ENCODE measurements at places on chromosomes 5 and 9. TPM values are rescaled to one million over a fixed set of nuclear protein-coding genes. Genes with fewer than 3 reads are reported as not detected.

The GDA gene
- not detected for total RNA-seq

The CATSPER3 gene
- total RNA-seq = 0.68 TPM

The SLC34A1 gene
- total RNA-seq = 2.1 TPM

DNA sequence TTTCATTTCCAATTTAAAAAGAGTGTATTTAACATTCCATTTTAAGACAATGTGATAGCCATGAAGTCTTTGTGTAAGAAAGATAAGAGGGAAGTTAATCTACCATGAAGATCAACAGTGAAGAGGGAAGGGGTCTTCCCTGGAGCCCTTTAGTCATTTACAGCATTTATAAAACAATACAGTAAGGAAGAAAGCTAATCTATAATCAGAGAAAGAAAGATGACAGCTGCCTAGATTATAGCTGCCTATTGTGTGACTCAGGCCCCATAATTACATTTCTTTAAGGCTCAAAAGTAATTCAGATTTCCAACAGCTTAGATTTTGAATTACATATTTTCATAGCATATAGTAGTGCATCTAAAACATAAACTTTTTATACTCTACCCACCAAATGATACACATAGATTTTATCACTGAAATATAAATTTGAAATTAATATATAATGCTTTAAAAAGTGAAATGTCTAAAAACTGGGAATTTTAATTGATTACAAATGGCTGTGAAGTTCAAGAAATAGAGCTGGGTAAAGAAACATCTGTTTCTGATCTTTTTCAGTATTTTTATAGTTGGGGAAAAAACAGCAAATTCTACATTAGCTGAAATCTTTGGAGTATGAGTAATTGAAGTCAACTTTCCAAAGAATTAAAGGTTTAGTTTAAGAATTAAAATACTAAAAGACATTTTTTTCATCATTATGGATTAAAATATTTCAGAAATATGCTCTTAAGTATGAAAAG lies 89.6 kb downstream of the RIC1 start:
- H3K27ac ChIP-seq = no peak overlapping the region
- no peak for DNase-seq
- H3K4me3 ChIP-seq = no peak overlapping the region
- H3K36me3 ChIP-seq = peaks cover 52% of the 10 kb centered on the region
- no peaks in the 10 kb centered on the region for H3K27me3 ChIP-seq

The DHX29 gene
- 16.7 TPM for total RNA-seq

DNA sequence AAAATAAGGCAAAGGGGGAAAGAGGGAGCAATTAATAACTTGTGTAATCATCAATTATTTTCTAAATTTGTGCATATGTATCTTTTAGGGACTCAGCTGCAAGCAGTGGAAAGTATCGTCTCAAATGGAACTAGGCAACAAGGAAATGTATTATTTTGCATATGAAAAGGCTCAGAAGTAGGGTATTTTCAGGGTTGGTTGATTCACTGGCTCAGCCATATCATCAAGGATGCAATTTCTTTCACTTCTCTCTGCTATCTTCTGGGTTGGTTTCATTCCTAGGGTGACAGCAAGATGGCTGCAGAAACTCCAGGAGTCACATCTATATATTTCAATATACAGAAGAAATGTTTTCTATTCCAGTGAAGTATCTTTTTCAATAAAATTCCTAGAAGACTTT lies 509.8 kb downstream of the DMAC1 start:
- H3K4me1 ChIP-seq = peaks cover 6% of the 10 kb centered on the region
- no peaks in the 10 kb centered on the region for H3K36me3 ChIP-seq
- H3K27ac ChIP-seq = no peak overlapping the region
- peaks cover 32% of the 10 kb centered on the region for H3K27me3 ChIP-seq
- no peak overlapping the region for H3K4me3 ChIP-seq

DNA sequence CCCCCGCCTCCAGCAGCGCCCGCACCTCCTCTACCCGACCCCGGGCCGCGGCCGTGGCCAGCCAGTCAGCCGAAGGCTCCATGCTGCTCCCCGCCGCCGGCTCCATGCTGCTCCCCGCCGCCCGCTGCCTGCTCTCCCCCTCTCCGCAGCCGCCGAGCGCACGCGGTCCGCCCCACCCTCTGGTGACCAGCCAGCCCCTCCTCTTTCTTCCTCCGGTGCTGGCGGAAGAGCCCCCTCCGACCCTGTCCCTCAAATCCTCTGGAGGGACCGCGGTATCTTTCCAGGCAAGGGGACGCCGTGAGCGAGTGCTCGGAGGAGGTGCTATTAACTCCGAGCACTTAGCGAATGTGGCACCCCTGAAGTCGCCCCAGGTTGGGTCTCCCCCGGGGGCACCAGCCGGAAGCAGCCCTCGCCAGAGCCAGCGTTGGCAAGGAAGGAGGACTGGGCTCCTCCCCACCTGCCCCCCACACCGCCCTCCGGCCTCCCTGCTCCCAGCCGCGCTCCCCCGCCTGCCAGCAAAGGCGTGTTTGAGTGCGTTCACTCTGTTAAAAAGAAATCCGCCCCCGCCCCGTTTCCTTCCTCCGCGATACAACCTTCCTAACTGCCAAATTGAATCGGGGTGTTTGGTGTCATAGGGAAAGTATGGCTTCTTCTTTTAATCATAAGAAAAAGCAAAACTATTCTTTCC lies 19.3 kb downstream of the CDKN2A start:
- no peak overlapping the region for H3K27ac ChIP-seq
- peaks cover 25% of the 10 kb centered on the region for H3K36me3 ChIP-seq
- peaks cover 85% of the 10 kb centered on the region for H3K27me3 ChIP-seq

GRCh38 chr9:37034305-37034937 lies 353 bp upstream of the PAX5 start:
- peaks cover 50% of the 10 kb centered on the region for H3K4me1 ChIP-seq
- H3K27ac ChIP-seq = no peak overlapping the region
- DNase-seq = no peak
- peaks cover 89% of the 10 kb centered on the region for H3K27me3 ChIP-seq

DNA sequence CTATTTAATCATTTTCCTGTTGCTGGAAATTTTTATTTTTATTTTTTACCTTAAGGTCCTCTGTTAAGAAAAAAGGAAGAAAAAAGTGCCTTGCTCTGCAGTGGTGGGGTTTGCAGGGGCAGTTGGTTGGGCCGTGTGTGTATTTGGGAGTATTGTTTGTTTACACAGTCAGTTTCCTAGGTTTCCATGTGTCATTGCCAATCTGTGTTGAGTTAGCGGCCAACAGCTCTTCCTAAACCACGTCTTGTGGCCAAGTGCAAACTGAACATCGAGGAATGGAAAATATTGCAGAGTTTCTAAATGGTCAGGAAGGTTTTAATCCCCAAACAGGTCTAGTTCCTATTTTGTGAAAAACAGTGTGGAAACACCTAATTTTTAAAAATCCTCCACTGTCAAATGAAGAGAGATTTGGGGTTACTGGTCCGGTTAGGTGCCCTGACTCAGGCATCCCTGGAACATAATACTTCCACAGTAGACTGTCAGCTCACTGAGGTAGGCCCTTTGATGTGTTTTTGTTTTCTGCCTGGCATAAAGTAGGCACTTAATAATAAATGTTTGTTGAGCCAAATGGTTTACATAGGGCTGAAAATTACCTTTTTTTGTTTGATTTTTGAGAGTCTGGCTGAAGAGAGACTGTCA lies 37.0 kb downstream of the MAMDC2 start:
- no peak overlapping the region for H3K4me3 ChIP-seq
- no peaks in the 10 kb centered on the region for H3K36me3 ChIP-seq
- no peaks in the 10 kb centered on the region for H3K4me1 ChIP-seq
- H3K27ac ChIP-seq = no peak overlapping the region
- DNase-seq = no peak

- H3K4me1 ChIP-seq = peaks cover 6% of the 10 kb centered on the region
- peaks cover 9% of the 10 kb centered on the region for H3K36me3 ChIP-seq
- peak within 1 kb of the TSS; percentile 48 for H3K4me3 ChIP-seq
- peaks cover 87% of the 10 kb centered on the region for H3K27me3 ChIP-seq
Observed at GRCh38 chr5:51383131-51384121, at the start of gene ISL1. TSS of gene ISL1 (plus strand) at chr5:51383448. CDS start at chr5:51383672, 224 bp downstream.

The PLAC8L1 gene
- 0.42 TPM for total RNA-seq

GRCh38 chr5:103510851-103511553 lies 51.6 kb downstream of the NUDT12 start:
- no peaks in the 10 kb centered on the region for H3K36me3 ChIP-seq
- no peaks in the 10 kb centered on the region for H3K4me1 ChIP-seq
- no peak for DNase-seq
- no peak overlapping the region for H3K27ac ChIP-seq
- H3K4me3 ChIP-seq = no peak overlapping the region

- peaks cover 27% of the 10 kb centered on the region for H3K36me3 ChIP-seq
- H3K4me1 ChIP-seq = peaks cover 21% of the 10 kb centered on the region
- no peak for DNase-seq
- peak overlapping the region; percentile 87 for H3K4me3 ChIP-seq
- H3K27ac ChIP-seq = peak overlapping the region; percentile 81
Observed at GRCh38 chr5:1522601-1523479, 920 bp downstream of the LPCAT1 start.

DNA sequence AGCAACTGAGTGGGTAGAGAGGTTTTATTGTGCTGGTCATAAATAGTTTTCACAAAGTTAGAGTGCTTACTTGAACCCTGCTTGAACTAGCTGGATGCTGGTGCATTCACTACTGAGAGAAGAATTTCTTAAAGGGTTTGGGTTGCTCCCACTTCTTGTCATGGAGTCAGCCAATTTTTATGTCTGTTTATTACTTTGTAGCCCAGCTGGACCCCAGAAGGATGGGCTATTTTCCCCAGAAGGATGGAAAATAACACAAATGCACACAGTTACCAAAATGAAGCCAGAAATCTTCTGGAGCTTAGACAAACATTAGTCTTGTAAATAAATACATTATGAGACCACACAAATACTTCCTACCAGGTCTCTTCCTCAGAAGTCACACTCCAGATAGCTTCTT lies 480.8 kb upstream of the TNC start:
- H3K4me1 ChIP-seq = no peaks in the 10 kb centered on the region
- no peak overlapping the region for H3K27ac ChIP-seq
- DNase-seq = no peak
- no peak overlapping the region for H3K4me3 ChIP-seq

The NUTM2G gene
- not detected for total RNA-seq

- no peak overlapping the region for H3K4me3 ChIP-seq
- DNase-seq = no peak
- H3K4me1 ChIP-seq = no peaks in the 10 kb centered on the region
- H3K27me3 ChIP-seq = no peaks in the 10 kb centered on the region
- no peaks in the 10 kb centered on the region for H3K36me3 ChIP-seq
Observed at GRCh38 chr5:121763665-121764064, 88.0 kb upstream of the FTMT start.

The SLC46A2 gene
- not detected for total RNA-seq

- no peak overlapping the region for H3K27ac ChIP-seq
- H3K27me3 ChIP-seq = peaks cover 26% of the 10 kb centered on the region
- H3K36me3 ChIP-seq = peaks cover 9% of the 10 kb centered on the region
- H3K4me1 ChIP-seq = peaks cover 7% of the 10 kb centered on the region
Observed at GRCh38 chr5:168527756-168528295, 1.3 kb upstream of the FBLL1 start.

- H3K27ac ChIP-seq = no peak overlapping the region
- H3K27me3 ChIP-seq = no peaks in the 10 kb centered on the region
- DNase-seq = no peak
- H3K36me3 ChIP-seq = no peaks in the 10 kb centered on the region
Observed at GRCh38 chr5:9034649-9035048, 511.2 kb downstream of the SEMA5A start.

The GRIA1 gene
- not detected for total RNA-seq

GRCh38 chr5:168612123-168612522 lies 33.0 kb upstream of the PANK3 start:
- H3K27me3 ChIP-seq = no peaks in the 10 kb centered on the region
- no peak overlapping the region for H3K27ac ChIP-seq
- H3K4me1 ChIP-seq = peaks cover 9% of the 10 kb centered on the region
- DNase-seq = no peak
- H3K36me3 ChIP-seq = no peaks in the 10 kb centered on the region

DNA sequence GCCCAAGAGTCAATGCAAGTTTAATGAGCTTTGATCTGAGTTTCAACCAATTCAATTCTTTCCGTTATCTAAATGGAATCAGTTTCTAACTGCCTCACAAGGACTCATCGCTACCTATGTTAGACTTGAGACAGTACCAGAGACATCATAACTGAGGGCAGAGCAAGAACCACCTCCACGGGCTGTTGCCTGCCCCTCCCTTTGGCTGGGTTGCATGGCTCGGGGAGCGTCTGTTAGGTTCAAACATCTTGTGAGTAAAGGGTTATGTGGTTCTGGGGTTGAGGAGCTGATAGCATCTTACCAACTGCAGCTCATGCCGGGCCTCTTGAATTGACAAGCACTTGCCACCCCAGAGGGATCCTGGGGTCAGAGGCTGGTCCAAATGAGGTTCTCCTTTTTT lies 457.9 kb downstream of the ENC1 start:
- H3K4me3 ChIP-seq = no peak overlapping the region
- no peaks in the 10 kb centered on the region for H3K27me3 ChIP-seq
- DNase-seq = no peak

DNA sequence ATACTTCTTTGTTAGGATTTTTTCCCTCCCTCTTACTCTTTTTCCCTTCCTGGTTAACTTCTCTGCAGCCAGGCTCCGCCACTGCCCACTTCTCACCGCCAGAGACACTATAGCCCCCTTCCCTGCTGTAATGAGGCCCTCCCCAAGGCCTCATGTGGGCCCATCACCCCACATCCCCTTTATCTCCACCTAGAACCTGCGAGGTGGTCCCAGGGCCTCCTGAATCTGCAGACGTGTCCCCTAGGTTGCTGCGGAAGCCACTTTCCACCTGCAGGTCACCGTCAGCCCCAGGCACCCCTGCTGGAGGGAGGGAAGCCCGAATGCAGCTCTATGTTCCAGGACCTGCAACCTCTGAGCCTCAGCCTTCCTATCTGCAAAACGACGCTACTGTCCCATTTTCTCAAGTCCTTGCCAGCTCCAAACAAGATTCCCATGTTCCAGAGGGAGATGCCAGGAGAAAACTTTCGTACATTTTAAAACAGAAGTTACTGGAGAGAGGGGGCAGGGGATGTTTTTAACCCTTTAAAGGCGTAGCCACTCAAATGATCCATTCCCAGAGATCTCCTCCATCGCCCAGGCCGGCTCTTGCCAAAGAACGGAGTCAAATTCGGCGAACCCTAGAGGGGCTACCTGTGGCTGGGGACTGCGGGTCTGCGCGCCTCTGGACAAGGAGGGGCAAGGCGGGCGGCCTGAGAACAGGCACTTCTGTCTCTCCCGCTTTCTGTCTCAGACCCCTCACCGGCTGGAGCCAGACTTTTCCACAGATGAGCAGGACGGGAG lies 929 bp downstream of the SH3PXD2B start:
- H3K36me3 ChIP-seq = no peaks in the 10 kb centered on the region
- no peak for DNase-seq
- peaks cover 8% of the 10 kb centered on the region for H3K4me1 ChIP-seq
- H3K27me3 ChIP-seq = peaks cover 40% of the 10 kb centered on the region
- H3K4me3 ChIP-seq = peak overlapping the region; percentile 56

GRCh38 chr5:120162321-120162720 lies 301.8 kb upstream of the PRR16 start:
- no peak overlapping the region for H3K27ac ChIP-seq
- H3K36me3 ChIP-seq = no peaks in the 10 kb centered on the region
- no peaks in the 10 kb centered on the region for H3K4me1 ChIP-seq
- H3K4me3 ChIP-seq = no peak overlapping the region

- H3K27ac ChIP-seq = no peak overlapping the region
- H3K4me1 ChIP-seq = no peaks in the 10 kb centered on the region
- peaks cover 24% of the 10 kb centered on the region for H3K27me3 ChIP-seq
- no peak for DNase-seq
Observed at GRCh38 chr5:115309751-115310370, 13.4 kb upstream of the CCDC112 start.
